Hippocampal formation (tissue), 2 donors: ENCODE measurements at places on chromosomes 12 and 14.

GRCh38 chr14:104970231-104971068 is 7.7 kb downstream of the AHNAK2 start:
- DNase-seq = no peak

- DNase-seq = no peak
These were observed at the start of gene CLEC6A for GRCh38 chr12:8455727-8456360. CLEC6A (plus strand) TSS chr12:8455962; CDS start chr12:8456112, 150 bp downstream.

DNA sequence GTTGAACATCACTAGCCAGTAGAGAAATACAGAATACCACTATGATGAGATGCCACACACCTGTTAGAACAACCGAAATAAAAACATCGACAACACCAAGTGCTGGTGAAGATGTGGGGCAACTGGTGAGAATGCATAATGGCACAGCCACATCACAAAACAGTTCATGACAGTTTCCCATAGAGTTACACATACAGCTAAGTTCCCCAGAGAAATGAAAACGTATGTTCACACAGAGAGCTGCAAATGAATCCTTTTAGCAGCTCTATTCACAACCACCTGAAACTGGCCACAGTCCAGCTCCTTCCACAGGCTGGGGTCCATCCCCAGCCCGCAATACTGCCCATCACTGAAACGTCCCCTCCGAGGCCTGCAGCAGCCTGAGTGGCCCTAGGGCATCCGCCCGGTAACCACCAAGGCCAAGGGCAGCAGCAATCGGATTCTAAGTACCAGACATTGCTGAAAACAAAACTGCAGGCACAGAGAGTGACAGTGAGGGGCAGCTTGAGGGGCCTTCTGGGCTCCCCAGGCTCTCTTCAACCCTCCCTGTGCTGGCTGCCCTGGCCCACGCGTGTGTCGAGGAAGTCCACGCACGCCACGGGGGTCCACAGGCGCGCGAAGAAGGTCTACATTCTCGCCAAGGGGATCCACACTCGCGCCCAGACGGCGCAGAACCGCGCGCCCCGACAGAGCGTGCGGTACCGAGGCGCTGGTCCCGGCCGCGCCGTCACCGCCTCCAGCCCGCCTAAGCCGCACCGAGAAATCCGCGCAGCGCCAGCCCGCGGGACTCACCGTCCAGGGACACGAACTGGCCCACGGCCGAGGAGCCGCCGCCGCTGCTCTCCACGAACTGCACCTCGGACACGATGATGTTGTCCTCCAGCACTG is 903 bp downstream of the BRF1 start:
- no peak for DNase-seq

DNA sequence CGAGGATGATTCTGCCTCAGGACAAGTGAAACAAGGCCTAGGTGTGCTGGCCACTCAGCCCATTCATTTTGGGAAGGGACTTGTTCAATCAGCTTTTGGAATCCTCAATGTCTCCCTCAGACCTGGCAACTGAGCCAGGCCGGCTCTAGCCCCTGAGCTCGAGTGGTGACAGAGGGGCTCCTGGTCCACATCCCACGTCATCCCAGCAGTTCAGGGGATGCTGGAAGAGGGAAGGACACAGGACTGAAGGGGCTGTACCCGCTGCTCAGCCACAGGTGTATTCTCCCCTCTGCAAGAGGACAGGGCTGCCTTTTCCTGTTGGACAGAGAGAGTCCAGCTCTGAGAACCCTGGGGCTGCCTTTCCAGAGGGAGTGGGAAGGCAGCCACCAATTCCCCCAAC is 244.6 kb upstream of the SFSWAP start:
- DNase-seq = no peak

GRCh38 chr12:5792343-5792742 is 152.7 kb downstream of the ANO2 start:
- DNase-seq = no peak

DNA sequence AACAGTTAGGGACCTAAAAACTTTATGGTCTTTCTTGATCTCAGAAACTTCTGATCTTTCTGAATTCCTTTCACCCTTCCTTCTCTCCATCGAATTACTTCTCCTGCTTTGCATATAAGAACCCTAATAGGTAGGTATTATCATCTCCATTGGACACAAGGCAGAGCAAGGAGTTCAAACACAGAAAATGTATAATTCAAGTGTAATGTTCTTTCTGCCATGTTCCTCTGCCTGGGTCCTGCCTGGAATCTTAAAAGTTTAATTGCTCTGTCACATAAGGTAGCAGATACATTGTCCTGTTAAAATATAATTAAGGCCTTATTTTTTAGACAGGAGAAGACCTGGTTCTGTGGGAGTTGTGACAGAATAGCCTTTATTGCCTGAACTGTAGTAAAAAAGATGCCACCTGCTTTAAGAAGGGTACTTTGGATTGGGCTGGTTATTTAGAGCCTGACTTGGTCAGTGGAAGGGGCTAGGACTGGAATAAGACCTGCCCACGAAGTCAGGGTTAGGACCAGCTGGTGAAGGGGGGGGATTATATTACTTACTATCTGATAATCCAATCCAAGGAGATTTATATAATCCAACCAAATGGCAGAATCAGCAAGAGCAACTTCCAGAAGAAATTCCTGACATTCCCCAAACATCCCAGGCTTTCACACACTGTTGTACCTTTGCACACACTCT is 10.4 kb downstream of the G2E3 start:
- no peak for DNase-seq

DNA sequence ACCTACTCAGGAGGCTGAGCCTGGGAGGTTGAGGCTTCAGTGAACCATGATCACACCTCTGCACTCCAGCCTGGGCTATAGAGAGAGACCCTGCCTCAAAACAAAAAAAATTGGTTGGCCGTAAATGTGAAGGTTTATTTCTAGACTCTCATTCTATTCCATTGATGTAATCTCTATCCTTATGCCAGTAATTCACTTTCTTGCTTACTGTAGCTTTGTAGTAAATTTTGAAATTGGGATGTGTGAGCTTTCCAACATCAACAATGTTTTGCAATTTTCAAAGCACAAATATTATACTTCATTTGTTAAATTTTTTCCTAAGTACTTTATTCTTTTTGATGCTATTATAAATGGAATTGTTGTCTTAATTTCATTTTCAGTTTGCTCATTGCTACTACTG is 24.6 kb downstream of the LIN52 start:
- DNase-seq = no peak

DNA sequence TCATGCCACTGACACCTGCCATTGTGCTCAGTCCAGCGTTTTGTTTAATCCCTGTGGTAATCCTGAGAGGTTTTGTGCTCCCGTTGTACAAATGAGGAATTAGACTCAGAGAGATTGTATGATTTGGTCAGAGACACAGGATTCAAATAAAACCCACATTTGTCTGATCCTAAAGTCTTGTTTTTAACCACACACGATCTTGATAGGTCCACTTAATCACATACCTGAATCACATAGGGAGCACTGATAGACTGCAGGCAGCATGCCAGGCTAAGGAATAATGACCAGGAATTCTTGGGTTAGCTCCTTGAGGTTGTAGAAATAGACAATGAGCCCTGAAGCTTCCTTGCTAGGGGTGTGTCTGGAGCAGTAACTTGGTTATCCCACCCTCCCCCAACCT is 202.6 kb upstream of the RGS6 start:
- no peak for DNase-seq

DNA sequence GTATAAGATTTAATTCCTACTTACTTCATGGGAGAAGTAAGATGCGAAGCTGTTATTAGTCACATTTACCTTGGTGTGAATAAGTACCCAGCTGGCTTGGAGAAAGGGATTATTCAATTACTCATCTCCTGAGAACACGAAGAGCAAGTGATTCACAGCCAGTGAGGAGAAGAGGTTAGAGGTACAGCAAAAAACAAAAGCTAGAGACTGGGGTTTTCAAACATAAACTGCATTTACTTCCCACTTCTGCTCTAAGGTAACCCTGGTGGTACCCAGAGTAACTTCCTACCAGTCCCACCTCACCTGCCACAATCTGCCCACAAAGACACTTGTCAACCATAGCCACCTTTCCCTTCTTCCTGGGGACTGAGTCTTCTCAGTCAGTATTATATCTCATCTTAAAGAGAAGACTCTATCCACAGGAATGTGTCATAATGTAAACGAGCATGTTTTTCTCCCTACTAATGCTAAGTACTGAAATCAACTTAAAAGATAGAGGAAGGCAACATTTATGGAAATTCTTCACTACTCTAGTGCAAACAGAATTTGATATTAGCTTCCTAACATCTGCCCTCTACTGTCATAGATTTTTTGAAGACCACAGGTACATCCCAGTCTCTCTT is 6.0 kb upstream of the IL22 start:
- no peak for DNase-seq

DNA sequence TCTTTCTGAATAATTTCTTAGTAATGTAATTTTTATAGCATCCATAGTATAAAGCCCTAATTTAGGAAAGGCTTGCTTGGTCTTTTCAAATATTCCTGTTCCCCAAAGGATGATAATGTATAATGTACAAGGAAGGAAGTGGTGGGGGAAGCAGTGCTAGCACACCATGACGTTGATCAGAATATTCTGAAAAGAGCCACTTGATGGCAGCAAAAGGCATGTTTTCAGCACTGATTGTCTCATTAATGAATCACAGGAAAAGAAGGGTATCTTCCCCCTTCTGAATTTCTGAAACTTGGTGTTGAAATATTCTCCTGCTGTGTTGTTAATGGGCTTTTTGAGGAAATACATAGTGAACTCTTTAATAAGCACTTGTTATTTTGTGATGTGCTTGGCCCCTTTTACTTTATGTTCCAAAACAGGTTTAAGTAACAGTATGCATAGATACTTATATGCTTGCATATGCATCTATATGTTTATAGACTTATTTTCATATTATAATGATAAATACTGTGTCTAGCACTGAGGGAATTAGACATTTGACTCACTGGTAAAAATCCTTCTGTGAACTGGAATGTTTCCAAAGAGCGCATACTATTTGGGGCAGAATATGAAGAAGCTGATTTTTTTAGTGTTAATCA is 122.0 kb downstream of the TMEM117 start:
- DNase-seq = peak; percentile 1

DNA sequence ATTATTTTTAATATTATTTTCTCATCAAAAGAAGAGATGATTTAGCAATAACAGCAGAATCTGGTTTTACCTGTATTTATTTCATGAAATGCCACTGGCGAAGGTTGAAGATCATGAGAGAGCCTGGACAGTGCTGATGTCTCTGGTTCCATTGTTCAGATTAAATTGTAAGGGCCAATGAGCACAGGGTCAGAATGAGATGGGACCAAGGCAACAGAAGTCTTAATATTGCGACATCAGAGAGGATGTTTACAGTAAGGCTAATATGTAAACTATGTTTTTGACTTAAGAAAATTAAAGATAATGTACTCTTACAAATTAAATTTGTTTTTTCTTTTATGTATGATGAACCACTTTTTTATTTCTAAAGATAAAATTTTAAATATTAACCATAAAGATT is 35.2 kb upstream of the KLRD1 start:
- DNase-seq = no peak

DNA sequence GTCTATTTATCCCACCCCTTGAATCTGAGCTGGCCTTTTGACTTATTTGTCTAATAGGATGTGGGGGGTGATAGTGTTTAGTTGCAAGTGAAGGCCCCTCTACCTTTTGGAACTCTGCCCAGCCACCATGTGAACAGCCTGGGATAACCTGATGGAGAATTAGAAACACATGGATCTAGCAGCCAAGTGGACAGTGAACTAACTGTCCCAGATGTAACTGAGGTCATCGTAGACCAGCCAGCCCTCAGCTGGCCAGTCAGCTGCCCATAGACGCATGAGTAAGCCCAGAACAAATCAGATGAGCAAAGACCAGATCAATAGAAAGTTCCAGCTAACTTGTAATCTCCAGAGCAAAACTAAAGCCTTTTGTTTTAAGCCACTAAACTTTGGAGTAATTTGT is 19.0 kb downstream of the KLRB1 start:
- DNase-seq = no peak

DNA sequence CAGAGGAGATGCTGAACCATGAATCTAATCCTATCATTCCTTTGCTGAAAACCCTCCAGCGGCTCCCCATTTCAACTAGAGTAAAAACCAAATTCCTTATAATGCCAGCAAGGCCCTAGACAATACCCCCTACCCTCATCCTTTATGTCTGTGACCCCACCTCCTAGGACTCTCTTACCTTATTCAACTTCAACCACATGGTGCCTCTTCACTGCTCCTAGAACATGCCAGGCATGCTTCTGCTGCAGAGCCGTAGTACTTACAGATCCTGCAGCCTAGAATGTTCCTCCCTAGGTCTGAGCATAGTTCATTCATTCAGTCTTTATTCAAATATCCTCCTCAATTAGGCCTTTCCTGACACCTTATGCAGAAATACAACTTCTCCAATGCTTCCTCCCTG is 54.9 kb downstream of the DCAF5 start:
- no peak for DNase-seq

- DNase-seq = peak; percentile 46
These were observed 5.9 kb downstream of the GPR84 start for GRCh38 chr12:54358191-54358944.
